ENCODE measurements at places on chromosomes 7 and 10.
A peak's percentile ranks its signal among the peaks of the same experiment; 100 is the strongest.

DNA sequence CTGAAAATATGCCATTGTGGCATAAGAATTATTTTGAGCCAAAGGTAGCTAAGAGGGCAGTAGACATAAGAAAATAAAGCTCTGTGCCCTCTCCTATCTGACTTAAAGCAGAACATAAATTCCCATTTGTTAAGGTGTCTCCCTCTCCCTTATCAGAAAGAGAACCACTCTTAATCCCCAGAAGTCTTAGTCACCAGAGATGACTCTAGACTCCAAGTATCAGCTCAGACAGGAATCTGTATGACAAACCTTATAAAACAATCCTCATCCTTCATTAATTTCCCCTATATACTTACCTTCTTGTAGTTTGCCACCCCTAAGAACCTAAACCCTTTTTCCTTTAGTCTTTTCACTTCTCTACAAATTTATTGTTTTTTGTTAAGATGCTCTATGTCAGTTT, 21.8 kb upstream of the PIP4K2A start:
- no peak for DNase-seq

- DNase-seq: no peak
These were observed 2.0 kb upstream of the PLCE1 start for GRCh38 chr10:93991596-93992284.

GRCh38 chr7:129436335-129436923, 2.2 kb downstream of the STRIP2 start:
- DNase-seq: no peak

GRCh38 chr10:91974960-91975359, 51.4 kb downstream of the BTAF1 start:
- no peak for DNase-seq

DNA sequence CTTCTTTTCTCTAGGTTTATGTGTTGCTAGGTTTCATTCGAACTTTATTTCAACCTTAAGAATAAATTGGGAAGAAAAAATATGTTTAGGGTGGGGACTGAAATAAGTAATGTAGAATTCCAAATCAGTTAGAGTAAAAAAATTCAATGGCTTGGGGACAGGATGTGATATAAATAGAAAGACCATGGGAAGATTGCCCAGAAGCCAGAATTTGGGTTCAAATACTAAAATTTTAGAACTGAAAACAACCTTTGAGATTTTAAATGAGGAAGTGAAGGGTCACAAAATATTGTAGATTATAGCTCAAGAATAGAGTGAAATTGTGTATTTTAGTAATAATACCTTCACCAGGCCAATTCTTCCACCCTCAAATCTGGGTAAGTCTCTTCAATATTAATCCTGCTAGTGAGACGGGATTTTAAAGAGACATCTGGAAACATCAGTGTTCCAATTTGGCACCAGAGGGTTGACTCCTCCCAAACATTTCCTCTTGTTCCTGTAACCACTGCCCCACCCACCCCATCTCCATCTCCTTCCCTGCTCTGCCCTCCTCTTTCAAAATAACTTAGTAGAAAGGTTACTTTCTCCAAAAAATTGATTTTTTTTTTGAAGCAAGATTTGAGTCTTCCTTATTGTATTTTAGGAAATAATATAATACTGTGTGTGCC, 51.3 kb upstream of the FAM3C start:
- no peak for DNase-seq

- no peak for DNase-seq
These were observed 26.2 kb downstream of the MINDY4 start for GRCh38 chr7:30797176-30798040.

GRCh38 chr7:73577627-73578341, 595 bp downstream of the TBL2 start:
- no peak for DNase-seq

DNA sequence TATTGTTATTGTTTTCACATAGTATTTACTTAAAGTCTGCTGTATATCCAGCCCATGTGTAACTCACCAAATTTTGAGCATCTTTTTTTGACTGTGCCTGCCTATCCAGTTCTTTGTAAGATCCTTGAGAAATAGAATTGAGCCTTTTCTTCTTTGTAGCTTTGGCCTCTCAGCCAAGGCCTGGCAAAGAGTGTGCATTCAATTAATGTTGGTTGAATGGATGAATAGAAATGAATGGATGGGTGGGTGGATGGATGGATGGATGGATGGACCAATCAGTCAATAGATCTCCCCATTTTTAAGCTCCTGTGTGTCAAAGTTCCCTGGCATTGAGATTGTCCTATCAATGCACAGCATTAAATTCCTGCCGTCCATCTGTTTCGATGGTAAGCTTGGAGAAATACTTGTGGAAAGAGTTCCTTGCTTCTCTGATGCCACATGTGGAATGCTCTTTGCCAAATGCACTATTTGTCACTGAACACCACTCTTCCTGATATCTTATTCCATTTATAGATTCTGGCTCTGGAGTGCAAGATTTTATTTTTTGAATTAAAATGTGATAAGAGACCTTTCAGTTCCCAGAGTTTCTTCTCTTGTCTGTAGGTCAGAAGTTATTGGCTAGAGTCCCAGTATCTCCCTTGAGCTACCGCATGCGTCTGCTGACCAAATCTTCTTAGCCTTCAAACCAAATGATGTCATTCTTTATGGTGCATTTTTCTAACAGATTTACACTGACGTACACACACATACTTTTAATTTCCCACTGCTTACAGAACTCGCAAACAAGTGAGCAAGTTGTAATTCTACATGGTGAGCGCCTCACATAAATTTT, 20.7 kb upstream of the ADRB1 start:
- DNase-seq: no peak

- no peak for DNase-seq
These were observed 3.7 kb downstream of the ANXA11 start for GRCh38 chr10:80201608-80202141.

- DNase-seq: no peak
These were observed 1.7 kb downstream of the LRRC4 start for GRCh38 chr7:128029405-128029995.

- no peak for DNase-seq
These were observed 16.7 kb downstream of the DLG5 start for GRCh38 chr10:77909749-77910375.

DNA sequence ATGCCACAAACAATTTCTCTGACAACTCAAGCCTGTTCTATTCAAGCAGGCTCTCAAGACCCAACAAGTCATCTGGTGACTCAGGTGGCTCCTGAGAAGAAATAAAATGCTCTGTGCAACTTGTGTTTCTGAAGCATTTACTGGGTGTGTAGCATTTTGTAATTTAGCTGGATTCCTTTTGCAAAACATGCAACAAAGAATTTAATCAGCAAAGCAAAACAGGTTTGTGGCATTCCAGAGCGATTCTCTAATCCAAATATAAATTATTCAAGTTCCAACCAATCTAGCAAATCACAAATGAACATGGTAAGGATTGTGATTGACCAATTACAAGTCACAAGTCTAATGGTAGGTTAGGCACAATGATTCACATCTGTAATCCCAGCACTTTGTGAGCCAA, 39.8 kb upstream of the C10orf67 start:
- no peak for DNase-seq

GRCh38 chr7:124630395-124630794, 135.2 kb downstream of the GPR37 start:
- DNase-seq: no peak

DNA sequence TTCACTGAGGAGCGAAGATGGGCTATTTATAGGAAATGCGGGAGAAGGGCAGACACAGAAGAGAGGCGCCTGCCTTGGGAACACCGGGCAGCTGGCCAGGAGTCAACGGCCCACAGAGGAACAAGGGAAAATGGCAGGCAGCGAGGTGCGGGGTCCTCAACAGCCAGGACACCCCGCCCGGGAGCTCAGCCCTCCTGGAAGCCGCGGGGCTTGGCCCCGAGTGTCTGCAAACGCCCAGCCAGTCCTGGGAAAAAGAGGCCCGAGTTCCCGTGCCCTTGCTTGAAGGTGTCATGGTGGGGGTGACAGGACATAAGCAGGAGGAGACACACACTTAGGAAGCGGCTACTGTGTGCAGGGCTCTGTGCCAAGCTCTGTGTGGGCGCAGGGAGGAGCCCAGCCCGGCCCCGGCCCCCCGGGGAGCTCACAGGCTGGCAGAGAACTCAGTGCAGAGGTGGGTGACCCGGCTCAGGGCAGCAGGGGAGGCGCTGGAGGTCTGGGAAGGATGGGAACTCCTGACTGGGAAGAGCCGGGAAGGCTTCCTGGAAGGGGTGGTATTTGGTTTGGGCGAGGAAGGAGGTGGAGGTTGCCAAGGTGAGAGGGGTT, 79.9 kb downstream of the ELFN1 start:
- DNase-seq: no peak

GRCh38 chr10:114239994-114240345, 916 bp downstream of the VWA2 start:
- no peak for DNase-seq

GRCh38 chr7:112898432-112899290, 108.5 kb upstream of the TMEM168 start:
- DNase-seq: peak; percentile 16

- no peak for DNase-seq
These were observed 29.2 kb downstream of the GBX1 start for GRCh38 chr7:151138153-151138851.

GRCh38 chr10:9823268-9823930, 1194.3 kb upstream of the CELF2 start:
- no peak for DNase-seq

DNA sequence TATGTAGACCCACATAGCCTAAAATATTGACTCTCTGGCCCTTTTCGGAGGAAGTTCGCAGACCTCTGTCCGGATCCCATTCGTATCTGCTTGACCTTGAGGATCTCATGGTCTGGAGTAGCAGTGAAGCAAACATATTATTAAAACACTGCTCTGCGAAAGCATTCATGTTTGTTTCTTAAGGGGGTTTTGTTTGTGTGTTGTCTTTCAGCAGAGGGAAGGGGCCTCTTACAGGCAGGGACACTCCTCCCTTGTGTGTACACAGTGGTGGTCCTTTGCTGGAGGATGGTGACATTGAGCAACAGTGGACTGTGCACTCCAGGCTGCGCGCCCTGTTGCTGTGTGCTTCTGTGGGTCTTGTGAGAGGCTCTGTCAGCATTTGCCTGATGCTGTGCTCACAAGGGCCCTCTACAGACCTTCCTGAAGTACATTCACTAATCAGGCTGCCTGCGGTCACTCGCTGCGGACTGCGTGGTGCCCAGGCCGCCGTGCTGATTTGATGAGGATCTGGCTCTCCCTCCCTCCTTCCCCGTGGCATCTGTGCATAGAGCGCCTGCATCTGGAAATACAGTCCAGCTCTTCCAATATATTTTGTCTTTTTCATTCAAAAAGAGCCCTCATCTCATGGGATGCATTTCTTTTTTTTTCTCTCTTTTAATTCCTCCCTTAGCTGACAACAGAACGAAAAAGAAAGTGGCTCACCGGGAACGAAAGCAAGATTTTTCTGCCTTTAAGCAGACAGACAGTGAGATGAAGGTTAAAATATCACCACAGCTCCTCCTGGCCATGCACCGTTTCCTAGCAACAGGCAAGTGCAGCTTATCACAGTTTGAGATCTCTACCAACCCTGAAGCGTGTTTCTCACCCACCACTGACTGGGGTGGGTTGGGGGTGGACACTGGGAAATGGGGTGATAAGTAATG, 135.8 kb downstream of the CNNM2 start:
- peak; percentile 44 for DNase-seq

GRCh38 chr10:103175580-103176285, 17.3 kb downstream of the NT5C2 start:
- DNase-seq: no peak

DNA sequence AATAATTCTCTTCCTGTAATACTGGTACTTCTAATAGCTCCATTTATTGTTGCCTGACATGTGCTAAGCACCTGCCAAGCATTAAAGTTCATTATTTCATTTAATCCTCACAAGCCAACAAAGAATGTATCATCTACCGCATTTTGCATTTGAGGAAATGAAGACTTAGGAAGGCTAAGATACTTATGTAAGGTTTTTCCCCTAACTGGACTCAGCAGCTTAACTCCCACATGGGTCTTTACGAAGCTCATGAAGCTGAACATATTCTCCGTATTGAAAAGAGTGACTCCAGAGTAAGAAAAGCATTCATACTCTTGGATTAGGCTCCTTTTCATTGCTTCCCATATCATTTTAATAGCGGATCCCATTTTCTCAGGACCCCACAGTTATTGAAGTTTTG, 155.7 kb upstream of the TMEM72 start:
- DNase-seq: no peak

DNA sequence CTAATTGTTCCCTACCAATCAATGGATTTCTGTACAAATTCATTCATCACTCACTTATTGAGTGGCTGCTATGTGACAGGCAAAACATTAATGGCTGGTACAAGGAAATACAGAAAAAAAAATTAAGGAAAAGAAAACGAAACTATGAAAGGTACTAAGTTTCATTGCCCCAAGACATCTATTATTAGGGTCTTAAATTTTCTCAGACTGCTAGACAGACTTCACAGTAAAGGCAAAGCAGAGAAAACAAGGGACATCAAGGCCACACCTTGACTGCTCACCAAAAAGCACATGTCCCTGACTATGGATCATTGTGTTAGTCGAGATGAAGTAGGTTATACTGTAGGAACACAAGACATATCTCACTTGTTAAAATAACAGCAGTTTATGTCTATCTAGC, 36.5 kb downstream of the DGKI start:
- no peak for DNase-seq

- DNase-seq: no peak
These were observed 209.1 kb downstream of the CCSER2 start for GRCh38 chr10:84537447-84537931.

- DNase-seq: no peak
These were observed 9.3 kb downstream of the TCAF1 start for GRCh38 chr7:143892527-143893300.

GRCh38 chr10:69334302-69335062, 56.2 kb downstream of the HK1 start:
- no peak for DNase-seq

DNA sequence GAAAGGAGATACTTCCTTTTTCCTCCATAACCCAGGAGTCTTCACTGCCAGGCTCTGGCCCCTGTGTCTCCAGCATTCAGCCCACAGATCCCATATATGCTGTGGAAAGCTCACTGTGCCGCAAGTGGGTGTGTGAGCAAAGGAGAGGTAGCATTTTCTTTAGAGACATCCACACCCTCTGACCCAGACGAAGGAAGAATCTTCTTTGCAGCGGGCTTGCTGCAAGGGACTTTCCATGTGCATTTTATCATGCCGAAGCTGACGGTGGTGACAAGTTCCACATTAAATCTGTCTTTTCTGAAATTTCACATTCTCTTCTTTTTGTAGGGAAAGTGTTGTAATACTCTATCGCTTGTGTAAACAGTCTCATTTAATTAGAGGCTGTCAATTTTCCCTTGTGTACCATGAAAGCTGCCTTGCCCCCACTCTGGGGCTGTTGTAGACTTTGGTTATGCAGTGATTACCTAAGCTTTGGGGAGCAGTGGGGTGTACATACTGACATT, 409.5 kb downstream of the SUGCT start:
- DNase-seq: no peak
